ENCODE measurements at places on chromosomes 3 and 15.

GRCh38 chr3:49124991-49125670 lies 4.5 kb upstream of the USP19 start:
- DNase-seq, result no peak

DNA sequence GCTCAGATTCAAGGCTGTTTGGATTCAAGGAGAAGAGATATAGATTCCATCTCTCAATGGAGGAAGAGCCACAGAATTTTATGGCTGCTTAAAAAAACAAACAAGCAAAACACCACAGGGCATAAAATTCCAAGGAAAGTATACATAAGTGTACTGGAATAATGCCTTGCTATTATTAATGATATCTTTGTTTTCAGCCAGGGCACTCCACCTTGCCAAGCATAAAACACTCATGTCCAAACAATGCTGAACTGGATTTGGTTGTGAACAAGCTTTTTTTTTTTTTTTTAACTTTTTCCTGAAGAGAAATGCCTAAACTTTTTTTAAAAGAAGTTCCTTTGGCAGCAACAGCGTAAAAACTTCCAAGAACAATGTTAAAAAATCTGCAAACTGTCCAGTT lies 4.8 kb upstream of the CLSTN2 start:
- peak; percentile 36 for DNase-seq

- no peak for DNase-seq
Observed at GRCh38 chr3:81871358-81872155, 110.1 kb upstream of the GBE1 start.

- DNase-seq, result no peak
Observed at GRCh38 chr15:71096676-71097075, 18.6 kb upstream of the THSD4 start.

DNA sequence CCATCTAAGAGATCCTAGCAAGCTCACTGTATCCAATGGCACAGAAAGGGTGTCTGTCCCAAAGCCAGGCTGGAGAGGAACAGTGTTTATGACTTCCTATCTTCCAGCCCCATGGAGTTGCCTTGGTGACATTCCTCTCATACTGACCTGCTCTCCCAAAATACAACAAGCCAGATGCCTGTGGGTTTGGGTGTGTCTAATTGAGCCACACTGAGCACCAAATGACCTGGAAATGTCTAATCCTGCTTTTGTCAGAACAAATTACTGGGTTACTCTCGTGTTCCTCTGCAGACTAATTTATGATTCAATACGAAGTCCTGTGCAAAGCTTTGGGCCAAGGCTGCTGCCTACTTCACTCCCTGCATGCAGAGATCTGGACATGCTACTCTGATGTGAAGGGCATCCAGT lies 98.1 kb upstream of the STRIT1 start:
- DNase-seq, result peak; percentile 92

DNA sequence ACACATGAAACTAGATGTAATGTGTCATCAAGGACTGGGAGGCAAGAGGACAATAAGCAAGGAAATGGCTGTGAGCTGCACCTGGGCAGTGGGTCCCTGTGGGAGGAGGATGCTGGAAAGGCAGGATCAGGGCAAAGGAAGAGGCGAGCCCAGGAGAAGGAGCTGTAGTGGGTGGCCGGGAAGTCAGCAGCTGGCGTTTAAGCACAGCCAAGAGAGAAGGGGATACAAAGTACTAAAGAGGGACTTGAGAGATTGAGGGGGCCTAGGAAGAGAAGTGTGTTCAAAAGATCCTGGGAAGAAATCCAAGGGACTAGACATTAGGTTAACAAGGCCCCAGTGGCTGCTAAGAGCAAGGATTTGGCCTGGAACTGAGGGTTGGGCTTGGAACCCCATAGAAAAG lies 188.5 kb upstream of the SLC24A5 start:
- no peak for DNase-seq

DNA sequence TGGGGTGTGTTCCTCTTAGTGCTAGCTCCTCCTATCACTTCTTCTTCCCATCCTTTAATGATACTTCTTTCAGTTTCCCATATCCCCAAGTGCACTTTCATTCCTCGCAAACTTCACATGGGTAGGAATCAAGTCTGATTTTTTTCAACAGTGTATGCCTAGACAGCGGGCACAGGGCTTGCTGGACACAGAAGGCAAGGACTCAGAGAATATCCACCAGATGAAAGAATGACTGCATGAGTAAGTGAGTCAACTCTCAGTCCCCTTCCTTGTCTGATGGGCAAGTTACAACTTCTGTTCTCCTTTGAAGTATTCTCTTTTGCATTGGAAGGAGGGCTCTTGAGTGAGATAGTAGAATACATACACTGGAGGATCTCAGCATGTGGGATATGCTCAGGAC lies 3.1 kb upstream of the SQOR start:
- no peak for DNase-seq

GRCh38 chr3:107600780-107601179 lies 78.0 kb downstream of the BBX start:
- no peak for DNase-seq

DNA sequence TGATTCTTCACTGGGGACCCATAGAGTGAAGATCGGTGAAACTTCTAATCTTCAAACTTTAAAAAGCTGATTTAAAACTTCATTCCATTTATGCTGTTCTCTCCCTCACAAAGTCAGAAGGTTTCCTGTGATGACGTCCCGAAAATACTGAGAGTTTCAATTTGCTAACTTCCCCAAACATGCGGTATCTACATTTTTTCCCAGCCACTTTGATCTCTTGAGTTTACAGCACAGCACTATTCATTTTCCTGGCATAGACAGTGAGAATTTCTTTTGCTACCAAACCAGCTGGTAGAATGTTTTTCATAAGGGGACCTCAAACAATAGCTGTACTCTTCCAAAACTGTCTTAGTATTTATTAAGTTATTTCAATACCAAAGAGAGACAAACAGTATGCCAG lies 156.8 kb downstream of the LSAMP start:
- no peak for DNase-seq

DNA sequence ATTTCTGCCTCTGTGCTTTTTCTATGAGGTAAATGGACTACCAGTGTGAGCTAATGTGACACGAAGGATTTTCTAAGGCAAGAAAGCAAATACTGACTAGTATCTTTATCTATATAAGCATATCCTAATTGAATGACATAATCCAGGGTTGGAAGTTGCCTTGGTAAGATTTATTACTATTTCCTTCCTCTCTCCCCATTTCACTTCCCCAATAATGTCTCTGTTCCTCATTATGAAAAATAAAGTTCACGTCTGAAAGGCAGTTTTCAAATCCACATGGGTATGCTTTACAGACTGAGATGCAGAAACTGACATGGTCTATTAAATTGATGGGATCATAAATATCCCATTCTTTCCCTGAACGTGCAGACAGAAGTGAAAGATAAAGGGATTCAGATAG lies 86.0 kb downstream of the DTWD1 start:
- no peak for DNase-seq

DNA sequence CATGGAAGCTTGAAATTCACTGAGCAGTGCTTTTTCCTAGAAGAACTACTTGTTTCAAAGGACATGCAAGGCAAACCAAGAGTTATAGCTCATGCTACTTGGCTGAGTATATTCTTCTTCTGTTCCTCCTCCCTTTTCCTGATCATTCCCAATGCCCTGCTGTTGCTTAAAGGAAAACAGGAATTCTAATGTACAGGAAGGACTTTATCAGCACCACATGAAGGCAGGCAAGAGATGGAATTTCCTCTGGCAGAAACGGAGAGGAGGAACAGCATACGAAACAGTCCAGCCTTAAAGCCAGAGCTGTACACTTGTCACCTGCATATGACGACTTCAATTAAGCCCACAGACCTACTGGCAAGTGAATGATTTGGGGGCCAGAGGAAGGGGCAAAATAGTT lies 15.7 kb downstream of the MEIS2 start:
- no peak for DNase-seq

DNA sequence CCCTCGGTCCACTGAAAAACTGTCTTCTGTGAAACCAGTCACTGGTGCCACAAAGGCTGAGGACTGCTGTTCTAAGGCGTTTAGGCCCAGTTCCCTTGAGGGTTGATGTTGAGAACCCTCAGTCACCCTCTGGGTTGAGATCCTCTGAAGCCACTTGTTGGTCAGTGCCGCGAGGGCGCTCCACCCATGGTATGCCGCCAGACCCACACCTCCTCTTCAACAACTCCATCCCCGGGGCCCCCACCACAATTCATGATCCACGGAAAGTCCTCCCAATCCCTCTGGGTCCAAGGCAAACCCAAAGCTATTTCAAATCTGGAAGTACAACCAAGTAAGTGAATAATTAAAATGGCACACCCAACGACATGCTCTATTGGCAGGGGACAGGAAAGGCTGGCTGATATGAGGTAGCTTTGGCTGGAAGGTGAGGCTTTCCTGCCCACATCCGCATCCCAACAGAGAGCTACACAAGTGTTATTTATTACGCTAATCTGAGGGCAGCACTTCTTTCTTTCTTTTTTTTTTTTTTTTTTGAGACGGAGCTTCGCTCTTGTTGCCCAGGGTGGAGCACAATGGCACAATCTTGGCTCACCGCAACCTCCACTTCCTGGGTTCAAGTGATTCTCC lies 58.1 kb downstream of the XXYLT1 start:
- no peak for DNase-seq

DNA sequence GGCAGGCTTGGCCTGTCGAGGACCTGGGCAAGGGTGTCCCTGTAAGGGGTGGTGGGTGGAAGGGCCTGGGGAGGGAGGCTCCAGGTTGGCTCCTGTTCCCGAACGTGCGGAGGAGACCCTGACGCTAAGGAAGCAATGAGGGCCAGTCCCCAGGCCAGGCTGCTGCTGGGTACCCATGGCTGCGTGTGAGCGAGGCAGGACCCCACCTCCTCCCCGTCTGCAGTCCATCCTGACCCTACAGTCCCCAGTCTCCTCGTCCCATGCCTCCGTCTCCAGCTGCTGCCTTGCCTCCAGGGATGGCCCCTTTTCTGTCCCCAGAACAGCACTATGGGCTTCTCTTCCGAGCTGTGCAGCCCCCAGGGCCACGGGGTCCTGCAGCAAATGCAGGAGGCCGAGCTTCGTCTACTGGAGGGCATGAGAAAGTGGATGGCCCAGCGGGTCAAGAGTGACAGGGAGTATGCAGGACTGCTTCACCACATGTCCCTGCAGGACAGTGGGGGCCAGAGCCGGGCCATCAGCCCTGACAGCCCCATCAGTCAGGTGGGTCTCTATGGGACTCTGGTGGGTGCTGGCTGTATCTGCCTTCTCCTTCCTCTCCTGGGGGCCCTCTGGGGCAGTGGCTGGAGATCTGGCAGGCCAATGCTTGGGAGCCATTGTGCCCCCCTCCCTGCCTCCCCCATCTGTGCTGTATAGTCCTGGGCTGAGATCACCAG lies 571 bp downstream of the FES start:
- DNase-seq, result no peak

GRCh38 chr3:104629038-104629437 lies 737.7 kb upstream of the ALCAM start:
- no peak for DNase-seq

GRCh38 chr3:45199837-45200648 lies 26.0 kb downstream of the TMEM158 start:
- DNase-seq, result peak; percentile 96

- DNase-seq, result no peak
Observed at GRCh38 chr3:185582871-185583270, 3.2 kb upstream of the SENP2 start.

DNA sequence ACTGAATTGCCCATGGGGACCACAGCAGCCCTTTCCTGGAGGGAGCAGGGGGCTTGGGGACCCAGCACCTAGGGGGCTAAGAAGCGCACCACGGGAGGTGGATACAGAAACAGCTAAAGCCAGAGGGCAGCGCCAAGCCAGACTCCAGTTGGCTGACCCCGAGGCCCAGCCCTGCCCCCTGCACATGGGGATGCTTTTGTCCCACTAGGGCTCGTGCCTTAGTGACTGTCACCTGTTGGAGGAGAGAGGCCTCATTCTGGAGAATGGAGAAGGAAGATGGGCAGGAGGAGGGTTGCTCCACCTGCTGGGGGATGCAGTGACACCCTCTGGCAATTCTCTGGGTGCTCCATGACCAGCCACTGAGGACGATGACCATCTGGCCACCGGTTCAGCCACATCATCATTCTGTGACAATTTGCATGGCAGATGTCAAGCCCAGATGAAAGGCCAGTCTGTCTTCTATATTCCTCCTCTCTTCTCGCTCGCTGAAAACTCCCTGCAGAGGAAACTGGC lies 167.8 kb upstream of the TLE3 start:
- DNase-seq, result no peak

- DNase-seq, result no peak
Observed at GRCh38 chr3:53071882-53072431, 26.1 kb upstream of the SFMBT1 start.

DNA sequence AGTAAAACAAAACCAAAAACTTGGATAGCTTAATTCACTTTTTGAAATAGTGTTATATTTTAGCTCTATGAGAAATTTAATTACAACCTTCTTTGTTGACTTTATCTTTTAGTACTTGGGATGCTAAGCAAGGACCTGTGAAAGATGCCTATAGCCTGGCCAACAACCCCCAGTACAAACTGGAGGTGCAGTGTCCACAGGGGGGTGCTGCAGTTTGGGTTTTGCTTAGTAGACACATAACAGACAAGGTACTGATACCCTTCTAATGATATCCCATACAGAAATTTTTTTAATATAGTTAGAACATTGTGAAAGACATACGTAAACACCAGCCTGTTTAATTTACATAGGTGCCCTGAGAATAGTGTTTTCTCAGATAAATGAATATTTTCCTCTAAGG lies 35.3 kb downstream of the CAPN7 start:
- peak; percentile 16 for DNase-seq

GRCh38 chr3:52120556-52121463 lies 33.4 kb downstream of the POC1A start:
- no peak for DNase-seq

DNA sequence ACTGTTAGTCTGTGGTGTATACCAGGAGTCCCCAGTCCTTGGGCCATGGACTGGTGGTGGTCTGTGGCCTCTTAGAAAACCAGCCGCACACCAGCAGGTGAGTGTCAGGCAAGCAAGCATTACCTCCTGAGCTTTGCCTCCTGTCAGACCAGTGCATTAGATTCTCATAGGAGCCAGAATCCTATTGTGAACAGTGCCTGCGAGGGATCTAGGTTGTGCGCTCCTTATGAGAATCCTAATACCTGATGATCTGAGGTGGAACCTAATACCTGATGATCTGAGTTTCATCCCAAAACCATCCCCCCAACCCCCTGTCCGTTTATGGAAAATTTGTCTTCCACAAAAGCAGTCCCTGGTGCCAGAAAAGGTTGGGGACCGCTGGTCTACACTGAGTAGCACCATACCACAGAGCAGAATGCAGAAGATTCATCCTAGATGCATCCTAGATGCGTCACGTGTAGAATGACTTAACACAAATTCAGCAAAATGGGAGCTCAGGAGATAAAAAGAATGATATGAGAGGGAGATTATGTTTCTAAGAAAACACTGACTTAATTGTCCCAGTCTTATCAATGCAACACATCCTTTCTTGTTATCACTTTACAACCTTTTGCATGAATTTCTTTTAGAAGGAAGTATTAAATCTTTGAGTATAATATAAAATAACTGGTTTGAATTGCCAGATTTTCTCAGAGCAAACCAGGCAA lies 28.5 kb downstream of the SELENOT start:
- no peak for DNase-seq

DNA sequence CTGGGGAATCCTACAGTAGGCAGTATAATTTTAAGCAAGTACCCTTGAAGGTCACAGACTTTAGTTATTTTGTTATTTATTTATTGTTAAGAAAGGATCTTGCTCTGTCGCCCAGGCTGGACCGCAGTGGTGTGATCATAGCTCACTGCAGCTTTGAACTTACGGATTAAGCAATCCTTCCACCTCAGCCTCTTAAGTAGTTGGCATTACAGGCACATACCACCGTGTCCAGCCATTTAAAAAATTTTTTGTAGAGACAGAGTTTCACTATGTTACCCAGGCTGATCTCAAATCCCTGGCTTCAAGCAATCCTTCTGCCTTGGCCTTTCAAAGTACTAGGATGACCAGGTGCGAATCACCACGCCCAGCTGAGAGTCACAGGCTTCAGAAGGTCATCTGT lies 22.1 kb upstream of the SH3BP5 start:
- no peak for DNase-seq
